ENCODE measurements at places on chromosomes 11 and 22.

- no peak for DNase-seq
Observed at GRCh38 chr11:93623179-93623578, 38.3 kb upstream of the CEP295 start.

- DNase-seq = no peak
Observed at GRCh38 chr11:59221441-59221840, 8.7 kb upstream of the MPEG1 start.

DNA sequence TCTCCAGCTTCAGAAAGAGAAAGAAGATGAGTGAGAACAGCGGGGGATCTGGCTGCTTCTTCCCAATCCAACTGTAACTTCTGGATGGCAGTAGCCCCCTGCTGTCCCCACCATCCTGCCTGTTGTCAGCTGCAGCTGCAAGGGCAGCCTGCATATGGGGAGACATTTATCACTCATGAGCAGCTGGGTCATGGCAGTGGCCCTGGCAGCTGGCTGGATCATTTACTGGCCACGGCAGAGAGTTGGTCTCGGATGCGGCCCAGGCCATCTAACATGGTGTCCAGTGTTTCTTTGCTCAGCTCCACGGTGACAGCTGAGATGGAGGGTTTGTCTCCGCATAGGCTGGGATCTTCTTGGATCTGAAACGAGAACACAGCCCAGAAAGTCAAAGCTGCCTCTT lies 14.8 kb downstream of the COMMD9 start:
- no peak for DNase-seq

- no peak for DNase-seq
Observed at GRCh38 chr22:19979712-19980493, 36.7 kb downstream of the ARVCF start.

DNA sequence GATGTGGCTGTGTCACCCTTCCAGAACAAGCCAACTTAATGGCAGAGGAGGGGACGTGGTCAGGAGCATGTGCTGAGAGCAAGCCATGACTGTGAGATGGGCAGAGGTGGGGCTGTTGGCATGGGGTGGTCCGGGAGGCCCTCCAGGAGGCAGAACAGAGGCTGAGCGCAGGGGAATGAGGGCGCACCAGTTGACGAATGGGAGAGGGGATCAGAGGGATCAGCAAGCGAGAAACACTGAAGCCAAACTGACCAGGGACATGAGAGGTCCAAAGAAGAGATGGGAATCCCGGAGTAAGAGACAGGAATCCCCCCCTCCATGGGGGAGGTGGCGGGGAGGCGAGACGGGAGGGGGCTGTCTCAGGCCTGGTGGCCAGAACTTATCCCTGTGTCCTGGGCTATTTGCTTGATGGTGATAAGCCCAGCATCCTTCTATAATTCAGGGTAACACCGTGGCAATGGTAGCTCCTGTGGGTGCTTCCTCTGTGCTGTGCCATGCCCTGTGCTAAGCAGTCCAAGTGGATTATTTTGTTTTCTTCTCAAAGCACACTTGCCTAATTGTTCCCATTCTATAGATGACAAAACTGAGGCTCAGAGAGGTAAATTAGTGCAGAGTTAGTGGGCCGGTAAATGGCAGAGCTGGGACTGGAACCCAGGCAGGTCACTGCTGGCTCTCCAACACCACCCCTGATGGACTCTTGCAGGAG lies 83.4 kb upstream of the SHISAL1 start:
- no peak for DNase-seq

GRCh38 chr11:36164506-36165250 lies 124.5 kb downstream of the COMMD9 start:
- DNase-seq = no peak

DNA sequence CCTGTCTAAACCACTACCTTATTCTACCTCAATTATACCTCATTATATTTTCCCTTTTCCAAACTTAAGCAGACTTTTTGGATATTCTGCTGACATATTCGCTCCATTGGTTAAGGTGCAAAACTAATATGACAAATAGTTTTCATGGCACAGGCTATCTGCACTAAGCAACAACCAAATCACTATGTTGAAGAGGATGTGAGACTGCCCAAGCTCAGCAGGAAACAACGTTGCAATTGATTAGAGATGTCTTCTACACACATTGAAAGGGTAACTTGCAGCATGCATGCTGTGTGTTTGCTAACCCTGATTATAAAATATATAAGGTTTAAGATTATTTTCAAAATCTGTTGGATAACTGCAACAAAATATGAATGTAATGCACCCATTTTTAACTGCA lies 61.6 kb downstream of the STK33 start:
- no peak for DNase-seq

DNA sequence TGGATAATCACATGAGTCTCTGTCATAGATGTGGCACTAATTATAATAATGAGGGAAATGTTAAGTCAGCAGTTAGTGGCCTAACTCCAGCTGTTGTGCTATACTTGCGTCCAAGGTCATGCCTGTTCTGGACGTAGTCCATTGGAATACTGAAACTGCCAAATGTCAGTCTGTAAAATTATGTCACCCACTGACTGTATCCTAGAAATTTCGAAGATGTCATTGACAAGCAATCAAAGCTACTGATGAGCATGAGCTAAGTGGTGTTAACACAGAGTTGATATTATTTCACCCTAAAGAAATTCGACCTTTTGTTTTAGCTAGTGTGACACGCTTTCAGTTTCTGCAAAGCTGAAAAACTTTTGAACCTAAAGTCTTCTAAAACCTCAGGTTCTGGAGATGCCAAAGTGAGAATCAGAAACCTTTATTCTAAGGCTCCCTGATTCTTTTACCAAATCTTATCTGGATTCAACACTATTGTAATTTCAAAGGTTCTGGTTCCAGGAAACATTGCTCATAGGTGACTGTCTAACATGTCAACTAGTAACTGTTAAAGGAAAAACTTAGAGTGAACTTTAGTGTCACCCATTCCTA lies 14.9 kb upstream of the ME3 start:
- DNase-seq = no peak

DNA sequence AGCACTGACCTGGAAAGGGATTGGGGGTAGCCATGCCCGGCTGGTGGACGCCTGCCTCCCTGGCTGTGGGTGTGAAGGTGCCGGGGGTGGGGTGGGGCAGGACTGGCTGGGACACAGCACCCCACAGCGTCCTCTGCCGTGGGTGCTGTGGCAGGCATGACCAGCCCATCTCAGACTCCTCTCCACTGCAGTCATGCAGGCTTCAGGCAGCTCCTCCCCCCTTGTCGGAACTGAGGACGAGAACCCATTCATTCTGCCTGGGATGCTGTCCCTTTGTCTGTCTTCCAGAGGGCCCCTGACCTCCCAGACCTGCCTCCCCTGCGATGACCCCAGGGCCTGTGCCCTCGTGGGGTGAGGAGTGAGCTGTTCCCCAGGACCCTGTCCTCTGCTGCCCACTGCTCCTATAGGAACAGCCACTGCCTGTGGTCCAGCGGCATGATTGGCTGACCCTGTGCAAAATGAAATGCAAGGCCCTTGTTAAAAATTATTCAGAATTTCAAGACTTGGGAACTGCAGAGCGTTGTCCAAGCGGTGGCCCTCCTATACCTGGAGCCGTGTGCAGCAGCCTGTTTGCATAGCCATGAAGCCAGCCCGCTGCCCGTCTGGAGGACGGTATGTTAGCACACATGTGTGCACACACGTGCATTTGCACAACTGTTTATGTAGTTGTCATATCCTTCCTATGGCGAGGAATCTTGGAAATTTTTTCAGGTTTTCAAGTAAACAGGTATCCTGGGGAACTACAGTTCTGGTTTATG lies 1122.3 kb downstream of the BRD1 start:
- DNase-seq = no peak

- DNase-seq = peak; percentile 75
Observed at GRCh38 chr11:95231881-95232605, 1.0 kb upstream of the SESN3 start.

- DNase-seq = no peak
Observed at GRCh38 chr22:49237703-49238102, 590.0 kb downstream of the BRD1 start.

GRCh38 chr11:8766043-8766987 lies 83.7 kb downstream of the RPL27A start:
- no peak for DNase-seq

- no peak for DNase-seq
Observed at GRCh38 chr22:35460688-35461087, 60.7 kb downstream of the MCM5 start.

GRCh38 chr11:125402435-125402834 lies 93.6 kb downstream of the FEZ1 start:
- no peak for DNase-seq

DNA sequence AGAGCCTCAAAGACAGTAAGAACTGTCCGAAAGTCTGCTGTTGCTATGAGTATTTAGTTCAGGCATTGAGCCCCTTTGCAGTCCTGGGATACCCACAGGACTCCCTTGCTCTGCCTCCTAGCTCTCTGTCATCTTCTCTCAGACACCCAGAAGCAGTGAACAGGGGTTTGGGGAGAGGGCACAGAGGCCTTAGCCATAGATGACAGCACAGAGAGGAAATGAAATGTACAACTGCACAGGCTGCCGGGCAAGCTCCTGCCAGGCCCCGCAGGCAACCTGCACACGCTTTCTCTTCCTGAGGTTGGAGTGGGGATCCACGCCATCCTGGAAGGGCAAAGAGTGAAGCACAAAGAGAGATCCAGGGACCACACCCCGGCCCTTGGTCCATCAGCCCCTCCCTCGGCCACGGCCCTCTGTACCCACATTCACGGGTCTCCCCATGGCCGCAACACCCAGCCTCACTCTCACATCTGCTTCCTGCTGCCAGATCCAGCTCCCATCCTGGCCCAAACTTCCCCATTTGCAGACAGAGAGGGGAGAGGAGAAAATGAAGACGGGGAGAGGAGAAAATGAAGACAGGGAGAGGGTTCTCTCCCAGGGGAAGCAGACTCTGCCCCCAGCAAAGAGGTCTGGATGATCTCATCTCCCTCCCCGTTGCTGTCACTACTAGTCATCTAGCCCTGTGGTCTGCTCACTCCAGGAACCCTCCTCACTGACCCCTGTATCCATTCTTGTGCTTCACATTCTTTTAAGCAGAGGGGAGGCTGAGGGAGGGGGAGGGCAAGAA lies 40.7 kb downstream of the CD6 start:
- DNase-seq = no peak

DNA sequence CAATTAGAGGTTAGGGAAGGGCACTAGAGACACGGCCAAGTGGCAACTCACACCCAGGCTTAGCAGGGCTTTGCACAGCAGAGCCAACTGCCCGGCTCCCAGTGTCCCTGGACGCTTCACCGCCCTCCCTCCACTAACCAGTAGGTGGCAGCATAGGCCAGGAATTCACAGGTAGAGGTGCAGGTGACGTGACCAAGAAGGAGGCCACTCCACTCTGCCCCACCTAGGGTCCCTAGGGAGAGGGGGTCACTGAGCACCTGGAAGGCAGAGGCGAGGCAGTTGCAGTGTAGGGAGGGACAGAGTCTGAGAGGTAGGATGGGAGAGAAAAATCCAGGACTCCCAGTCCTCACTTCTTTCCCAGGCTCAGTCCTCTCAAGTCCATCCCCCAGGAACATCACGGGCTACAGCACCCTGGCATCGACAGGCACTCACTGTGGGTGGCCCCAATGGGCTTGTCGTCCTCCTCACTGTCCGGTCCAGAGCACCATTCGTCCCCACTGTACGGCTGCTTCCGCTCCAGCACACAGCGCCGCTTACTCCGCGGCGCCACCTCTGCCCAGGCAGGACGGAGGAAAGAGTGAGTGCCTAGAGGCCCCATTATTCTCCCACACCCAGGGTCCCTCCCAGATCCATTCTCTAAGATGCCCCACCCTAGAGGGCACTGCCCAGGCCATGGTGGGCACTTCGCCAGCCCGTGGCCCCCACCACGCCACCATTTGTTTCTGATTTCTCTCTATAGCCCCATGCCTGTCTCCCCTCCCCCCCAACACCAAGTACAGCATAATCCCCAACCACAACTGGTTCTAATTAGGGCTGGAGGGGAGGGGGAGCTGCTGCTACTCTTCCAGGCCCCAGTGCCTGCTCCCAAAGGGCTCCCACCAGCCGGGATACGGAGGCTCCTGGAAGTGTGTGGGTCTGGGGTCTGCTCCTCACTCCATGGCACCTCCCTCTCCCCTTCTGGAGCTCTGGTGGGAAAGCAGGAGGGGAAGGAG lies 18.4 kb downstream of the BCL9L start:
- peak; percentile 87 for DNase-seq

DNA sequence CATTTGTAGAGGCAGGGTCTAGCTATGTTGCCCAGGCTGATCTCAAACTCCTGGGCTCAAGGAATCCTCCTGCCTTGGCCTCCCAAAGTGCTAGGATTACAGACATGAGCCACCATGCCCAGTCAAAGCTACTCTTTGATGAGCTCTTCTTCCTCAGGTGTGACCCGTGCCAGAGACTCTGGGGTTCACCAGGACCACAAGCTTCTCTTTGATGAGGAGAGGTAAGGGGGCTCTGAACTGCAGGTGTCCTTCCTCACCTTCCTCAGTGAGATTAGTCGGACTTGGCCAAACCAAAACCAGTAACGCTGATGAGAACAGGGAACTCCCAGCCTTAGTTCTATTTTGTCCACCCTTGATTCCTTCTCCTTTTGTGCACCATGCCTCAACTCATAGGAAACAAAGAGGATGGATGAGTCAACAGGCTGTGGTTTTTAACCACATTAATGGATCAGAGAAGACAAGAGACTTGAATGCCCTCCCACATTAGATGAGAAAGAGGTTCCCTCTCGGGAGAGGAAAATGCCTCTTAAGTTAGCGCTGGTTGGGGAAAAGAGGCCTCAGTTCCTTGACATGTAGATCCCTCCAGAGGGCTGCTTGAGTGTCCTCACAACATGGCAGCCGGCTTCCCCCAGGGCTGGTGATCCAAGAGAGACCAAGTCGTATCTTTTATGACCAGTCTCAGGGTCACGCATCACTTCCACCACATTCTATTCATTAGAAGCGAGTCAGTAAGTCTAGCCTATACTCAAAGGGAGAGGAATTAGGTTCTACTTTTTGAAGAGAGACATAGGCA lies 25.7 kb upstream of the CTR9 start:
- peak; percentile 27 for DNase-seq

- DNase-seq = no peak
Observed at GRCh38 chr11:104694259-104695064, 203.8 kb downstream of the CASP12 start.

- DNase-seq = no peak
Observed at GRCh38 chr11:69563946-69564775, 76.8 kb upstream of the CCND1 start.

DNA sequence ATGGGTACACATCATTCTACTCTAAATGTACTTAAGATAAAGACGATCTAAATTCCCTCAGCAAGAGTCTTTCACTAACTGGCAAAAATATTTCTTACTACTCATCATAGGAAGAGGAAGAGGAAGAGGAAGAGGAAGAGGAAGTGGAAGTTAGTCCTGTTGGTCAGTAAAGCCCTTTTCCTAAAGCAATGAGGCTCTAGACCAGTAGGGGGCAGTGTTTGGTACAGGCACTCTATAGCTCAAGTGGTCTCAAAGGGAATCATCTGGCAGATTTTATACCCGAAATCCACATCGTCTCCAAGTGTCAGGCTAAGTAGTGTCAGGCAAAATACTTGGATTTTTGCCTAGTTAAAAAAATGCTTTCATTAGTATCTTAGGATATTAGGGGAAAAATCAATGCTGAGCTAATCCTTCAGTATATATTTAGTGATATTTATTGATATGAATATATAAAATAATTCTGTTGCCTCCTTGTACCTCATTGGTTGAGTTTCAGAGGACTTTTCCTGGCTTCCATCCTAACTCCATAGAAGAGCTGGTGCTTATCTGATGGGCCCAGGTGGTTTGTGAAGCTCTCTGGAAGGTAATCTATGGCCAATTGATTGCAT lies 7.7 kb downstream of the BLID start:
- peak; percentile 46 for DNase-seq

Data from activated T-cell treated with anti-CD3 and anti-CD28 coated beads, Interleukin-2, amount 50 U/mL, for 72 hours (primary cell).